Stimulated activated CD8-positive, alpha-beta memory T cell treated with anti-CD3 and anti-CD28 coated beads, Interleukin-4, amount 100 ng/mL, for 1 hour (primary cell): ENCODE measurements at places on chromosomes 13 and 19.

GRCh38 chr13:108263621-108264355 lies 5.7 kb upstream of the TNFSF13B start:
- no peak for DNase-seq

DNA sequence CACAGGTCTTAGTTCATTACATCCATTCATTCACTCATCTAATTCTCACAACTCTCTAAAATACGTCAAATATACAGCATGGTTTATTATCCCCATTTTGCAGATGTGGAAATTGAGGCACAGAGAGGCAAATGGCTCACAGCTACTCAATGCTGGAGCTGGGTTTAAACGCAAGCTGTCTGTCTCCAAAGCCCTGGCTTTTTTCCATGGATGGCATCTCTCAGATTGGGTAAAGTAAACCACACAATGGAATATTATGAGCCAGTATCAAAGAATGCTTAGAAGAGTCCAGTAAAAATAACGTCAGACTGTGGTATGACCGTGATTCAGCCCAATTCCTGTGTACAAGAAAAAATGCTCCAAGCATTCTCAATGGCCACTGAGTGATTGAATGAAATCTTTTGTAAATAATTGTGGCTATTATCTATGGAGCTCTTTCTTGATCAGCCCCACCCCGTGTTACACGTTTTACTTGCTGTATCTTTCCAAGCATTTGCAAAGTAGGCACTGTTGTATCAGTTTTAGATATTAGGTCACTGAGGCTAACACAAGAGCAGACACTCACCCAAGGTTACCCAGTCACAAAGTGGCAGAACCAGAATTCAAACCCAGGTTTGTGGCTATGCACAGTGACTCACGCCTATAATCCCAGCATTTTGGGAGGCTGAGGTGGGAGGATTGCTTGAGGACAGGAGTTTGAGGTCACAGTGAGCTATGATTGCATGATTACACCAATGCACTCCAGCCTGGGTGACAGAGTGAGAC lies 5.5 kb upstream of the ACP7 start:
- DNase-seq, result no peak

- no peak for DNase-seq
These were observed 137.2 kb downstream of the MZT1 start for GRCh38 chr13:72590091-72590740.

GRCh38 chr13:31769575-31769974 lies 30.2 kb downstream of the RXFP2 start:
- DNase-seq, result no peak

DNA sequence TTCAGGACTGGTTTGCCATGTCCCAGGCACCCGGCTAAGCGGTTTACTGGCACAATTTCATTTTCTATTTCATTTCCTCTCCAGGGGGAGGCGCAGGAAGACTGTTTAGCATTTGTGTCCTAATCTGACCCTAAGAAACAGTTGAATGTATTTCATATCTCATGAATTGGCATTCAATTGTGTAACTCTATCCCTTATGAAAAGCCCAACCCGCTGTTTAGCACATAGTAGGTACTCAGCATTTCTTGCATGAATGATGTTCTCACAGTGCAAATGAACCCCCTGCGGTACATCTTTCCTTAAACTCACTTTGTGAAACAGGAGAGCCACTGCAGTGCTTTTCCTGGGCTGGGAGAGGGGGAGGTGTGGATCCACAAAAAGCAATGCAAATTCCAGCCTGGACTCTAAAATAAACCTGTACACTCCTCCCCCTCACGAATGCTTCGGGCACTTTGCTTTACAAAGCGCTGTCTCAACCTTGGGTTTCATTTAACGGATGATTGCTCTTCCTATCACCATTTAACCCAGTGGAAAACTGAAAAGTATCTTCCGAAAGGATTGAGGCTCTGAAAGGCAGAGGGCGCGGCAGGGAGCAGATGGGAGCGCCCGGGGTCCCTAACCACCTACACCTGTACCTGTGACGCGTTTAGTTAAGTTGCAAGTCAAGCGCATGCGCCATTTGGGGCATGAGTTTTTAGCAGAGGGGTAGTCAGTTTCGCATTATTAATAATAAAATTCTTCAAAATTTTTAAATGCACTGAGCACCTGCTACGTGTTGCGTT lies 1.2 kb upstream of the EEF2 start:
- no peak for DNase-seq

- DNase-seq, result no peak
These were observed 90.1 kb downstream of the FOXO1 start for GRCh38 chr13:40576369-40576768.

GRCh38 chr19:5287066-5287465 lies 53.5 kb downstream of the PTPRS start:
- no peak for DNase-seq

- no peak for DNase-seq
These were observed 72.5 kb upstream of the MRI1 start for GRCh38 chr19:13691569-13692435.

DNA sequence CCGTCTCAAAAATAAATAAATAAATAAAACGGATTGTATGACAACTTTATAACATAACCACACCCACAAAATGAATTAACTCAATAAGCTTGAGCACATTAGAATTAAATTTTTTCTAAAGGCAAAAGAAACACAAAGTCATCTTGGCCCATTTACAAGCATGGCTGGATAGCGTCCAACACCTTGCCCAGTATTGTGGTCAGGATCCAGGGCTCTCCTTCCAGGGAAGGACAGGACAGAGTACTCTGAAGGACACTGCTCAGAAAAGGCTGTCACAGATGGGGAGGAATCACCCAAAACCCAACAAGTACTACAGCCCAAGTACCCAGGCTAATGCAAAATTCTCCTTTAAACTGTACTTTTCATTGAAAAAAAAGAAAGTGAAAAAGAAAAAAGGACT lies 27.1 kb downstream of the SUGP2 start:
- no peak for DNase-seq

DNA sequence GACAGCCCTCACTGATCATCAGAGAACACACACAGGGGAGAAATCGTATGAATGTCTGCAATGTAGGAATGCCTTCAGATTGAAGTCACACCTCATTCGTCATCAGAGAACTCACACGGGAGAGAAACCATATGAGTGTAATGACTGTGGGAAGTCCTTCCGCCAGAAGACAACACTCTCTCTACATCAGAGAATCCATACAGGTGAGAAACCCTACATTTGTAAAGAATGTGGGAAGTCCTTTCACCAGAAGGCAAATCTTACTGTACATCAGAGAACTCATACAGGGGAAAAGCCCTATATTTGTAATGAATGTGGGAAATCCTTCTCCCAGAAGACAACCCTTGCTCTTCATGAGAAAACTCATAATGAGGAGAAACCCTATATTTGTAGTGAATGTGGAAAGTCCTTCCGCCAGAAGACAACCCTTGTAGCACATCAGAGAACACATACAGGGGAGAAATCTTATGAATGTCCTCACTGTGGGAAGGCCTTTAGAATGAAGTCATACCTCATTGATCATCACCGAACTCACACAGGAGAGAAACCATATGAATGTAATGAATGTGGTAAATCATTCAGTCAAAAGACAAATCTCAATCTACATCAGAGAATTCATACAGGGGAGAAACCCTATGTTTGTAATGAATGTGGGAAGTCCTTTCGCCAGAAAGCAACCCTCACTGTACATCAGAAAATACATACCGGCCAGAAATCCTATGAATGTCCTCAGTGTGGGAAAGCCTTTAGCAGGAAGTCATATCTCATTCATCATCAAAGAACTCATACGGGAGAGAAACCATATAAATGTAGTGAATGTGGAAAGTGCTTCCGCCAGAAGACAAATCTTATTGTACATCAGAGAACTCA lies 32.5 kb downstream of the ZNF567 start:
- no peak for DNase-seq

GRCh38 chr13:22014469-22014868 lies 343.6 kb downstream of the FGF9 start:
- no peak for DNase-seq

- no peak for DNase-seq
These were observed 21.5 kb upstream of the ADGRE1 start for GRCh38 chr19:6865849-6866248.

DNA sequence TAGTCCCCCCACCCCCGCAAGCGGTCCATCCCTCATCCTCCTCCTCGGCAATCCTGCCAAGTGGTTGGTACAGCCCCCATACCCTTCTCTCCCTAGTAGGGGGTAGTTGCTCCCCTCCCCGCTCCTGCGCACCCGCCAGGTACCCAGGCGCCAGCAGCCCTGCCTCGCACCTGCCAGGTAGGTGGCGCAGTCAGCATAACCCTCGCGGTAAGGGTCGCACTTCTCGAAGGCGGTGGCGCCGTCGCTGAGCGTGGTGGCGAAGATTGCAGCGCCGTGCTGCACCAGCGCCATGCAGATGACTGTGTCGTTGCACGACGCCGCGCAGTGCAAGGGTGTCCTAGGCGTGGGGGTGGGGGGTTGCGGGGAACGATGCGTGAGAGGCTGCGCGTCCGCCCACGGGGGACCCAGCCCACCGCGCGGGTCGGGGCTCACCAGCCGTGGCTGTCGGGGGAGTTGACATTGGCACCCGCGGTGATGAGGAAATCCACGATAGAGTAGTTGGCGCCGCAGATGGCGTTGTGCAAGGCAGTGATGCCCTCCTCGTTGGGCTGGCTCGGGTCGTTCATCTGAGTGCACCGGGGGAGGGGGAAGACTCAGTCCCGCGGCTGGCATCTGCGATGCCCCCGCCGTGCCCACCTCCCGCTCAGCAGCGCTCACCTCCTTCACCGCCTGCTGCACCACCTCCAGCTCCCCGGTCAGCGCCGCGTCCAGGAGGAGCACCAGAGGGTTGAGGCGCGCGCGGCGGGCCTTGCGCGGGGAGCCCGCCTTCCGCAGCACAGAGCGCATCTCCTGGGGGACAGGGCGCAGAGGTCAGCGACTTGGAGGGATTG lies 15.2 kb upstream of the ERCC2 start:
- DNase-seq, result no peak

- no peak for DNase-seq
These were observed 4.8 kb downstream of the PIAS4 start for GRCh38 chr19:4012092-4012974.

GRCh38 chr19:4829001-4829712 lies 2.4 kb downstream of the TICAM1 start:
- DNase-seq, result no peak

GRCh38 chr13:96214824-96215445 lies 125.0 kb downstream of the HS6ST3 start:
- DNase-seq, result no peak

DNA sequence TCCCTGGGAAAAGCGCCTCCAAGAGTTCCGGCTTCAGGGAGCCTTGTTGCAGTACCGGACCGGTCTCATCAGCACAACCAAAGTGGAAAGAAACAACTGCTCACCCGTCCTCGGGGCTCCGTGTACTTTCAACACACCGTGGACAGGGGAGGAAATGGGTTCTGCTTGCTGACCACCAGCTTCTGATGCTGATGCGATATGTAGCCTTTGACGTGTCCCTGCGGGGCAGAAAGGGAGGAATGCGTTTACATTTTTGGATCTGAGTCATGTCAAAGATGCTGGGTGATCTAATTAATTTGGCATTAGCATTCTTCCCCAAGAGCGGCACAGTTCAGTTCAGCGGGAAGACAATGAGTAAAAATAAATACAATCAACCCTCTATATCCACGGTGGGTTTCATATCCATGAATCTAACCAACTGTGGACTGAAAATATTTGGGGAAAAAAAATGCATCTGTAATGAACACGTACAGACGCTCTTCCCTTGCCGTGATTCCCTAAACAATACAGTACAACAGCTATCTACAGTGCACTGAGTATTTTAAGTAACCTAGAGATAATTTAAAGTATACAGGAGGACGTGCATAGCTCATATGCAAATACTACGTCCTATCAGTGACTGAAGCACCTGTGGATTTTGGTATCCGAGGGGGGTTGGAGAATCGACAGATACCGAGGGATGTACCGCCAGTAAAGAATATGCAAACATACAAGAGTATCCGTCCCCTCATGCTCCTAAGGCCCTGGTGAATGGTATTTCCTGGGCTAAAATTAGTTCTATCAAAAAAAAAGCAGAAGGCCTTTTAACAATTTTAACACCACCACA lies 19.8 kb downstream of the PROZ start:
- no peak for DNase-seq

DNA sequence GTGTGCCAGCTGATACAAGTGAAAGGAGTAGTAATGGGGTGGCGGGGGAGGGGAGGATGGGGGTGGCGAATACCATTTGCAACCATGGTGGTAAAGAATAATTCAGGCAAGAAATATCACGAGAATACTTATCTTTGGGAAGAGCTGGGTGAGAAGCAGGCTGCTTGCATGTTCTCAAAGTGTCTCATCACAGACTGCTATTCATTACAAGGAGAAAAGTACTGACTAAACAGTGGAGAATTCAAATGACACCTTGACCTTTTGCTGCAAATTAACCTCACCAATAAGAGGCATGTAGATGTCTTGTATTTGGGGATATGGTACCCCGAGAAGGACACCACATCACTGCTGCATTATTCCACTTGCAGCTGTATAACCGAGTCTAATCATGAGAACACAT lies 585.7 kb upstream of the GPC6 start:
- DNase-seq, result no peak

DNA sequence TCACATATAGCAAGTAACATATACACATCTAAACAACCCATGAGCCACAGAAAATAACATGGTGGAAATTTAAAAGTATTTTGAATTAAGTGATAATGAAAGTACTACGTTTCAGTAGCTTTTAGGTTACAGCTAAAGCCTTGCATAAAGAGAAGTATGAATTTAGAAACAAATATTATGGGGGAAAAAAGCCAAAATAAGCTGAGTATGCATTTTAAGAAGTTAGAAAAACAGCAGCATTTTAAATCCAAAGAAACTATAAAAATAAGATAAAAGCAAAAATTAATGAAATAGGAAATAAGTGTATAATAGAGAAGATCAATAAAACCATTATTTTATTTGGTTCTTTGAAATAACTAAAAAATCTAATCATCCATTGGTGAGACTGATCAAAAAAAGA lies 89.8 kb upstream of the ARHGEF7 start:
- no peak for DNase-seq

GRCh38 chr13:101059793-101060192 lies 356.5 kb downstream of the NALCN start:
- no peak for DNase-seq

DNA sequence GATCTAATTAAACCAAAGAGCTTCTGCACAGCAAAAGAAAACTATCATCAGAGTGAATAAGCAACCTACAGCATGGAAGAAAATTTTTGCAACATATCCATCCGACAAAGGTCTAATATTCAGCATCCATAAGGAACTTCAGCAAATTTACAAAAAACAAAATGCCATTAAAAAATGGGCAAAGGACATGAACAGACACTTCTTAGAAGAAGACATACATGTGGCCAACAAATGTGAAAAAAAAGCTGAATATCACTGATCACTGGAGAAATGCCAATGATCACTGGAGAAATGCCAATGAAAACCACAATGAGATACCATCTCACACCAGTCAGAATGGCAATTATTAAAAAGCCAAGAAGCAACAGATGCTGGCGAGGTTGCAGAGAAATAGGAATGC lies 32.5 kb downstream of the ZNF582 start:
- no peak for DNase-seq

- no peak for DNase-seq
These were observed 242.7 kb downstream of the DCLK1 start for GRCh38 chr13:35888457-35888883.
